ENCODE measurements at places on chromosomes 16 and 17.
A peak's percentile ranks its signal among the peaks of the same experiment; 100 is the strongest.

- DNase-seq: peak; percentile 13
Observed at GRCh38 chr17:83202002-83203000, 122.9 kb downstream of the METRNL start.

- DNase-seq: no peak
Observed at GRCh38 chr16:73572135-73572828, 524.4 kb upstream of the ZFHX3 start.

- peak; percentile 66 for DNase-seq
Observed at GRCh38 chr17:76383546-76384221, 725 bp upstream of the SPHK1 start.

DNA sequence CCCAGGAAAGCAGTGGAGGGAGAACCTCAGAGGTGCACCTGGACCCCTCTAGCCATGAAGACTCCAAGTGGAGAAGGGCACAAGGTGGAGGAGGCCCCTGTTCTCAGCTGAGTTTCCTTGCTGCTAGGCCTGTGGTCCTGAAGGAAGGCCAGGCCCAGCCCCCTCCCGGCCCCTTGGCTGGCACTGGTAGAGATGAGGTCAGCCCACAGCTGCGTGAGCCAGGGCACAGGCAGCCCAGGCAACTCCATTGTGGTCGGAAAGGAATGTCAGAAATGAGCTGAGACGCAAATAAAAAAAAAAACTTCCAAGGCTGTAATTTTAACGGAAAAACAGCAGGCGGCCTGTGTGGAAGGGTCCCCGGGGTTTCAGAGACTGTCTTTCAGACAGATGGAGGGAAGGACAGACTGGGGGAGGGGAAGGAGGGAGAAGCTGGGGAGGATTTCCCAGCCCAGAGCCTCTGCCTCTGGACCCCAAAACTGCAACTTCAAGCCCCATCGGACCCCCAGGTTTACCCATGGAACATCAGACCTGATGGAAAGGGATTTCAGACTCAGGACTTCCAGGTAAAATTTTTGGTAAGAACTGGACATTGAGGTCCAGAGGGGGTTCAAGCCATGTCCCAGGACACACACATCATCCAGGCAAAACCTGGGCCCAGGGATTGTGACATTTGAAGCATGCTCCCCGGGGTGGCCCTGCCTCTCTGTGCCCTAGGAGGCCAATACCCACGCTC lies 25.6 kb upstream of the MRPS23 start:
- DNase-seq: no peak

- DNase-seq: no peak
Observed at GRCh38 chr17:50318501-50319285, 27.2 kb upstream of the XYLT2 start.

DNA sequence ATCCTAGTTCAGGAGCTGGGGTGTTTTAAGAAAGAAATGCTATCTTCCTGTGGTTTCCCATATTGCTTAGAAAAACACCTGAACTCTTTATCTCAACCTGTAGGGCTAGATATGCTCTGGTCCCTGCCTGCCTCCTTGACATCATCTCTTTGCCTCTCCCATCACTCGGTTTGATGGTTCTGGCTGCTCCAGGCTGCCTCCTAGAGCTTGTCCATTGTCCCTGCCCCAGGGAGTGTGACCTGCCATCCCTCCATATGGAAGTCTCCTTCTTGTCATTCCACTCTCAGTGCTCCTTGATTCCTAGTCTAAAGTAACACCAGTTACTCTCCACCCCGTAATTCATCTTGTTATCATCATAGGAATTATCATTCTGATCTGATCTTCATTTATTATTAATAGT lies 369.0 kb upstream of the EEF2KMT start:
- DNase-seq: no peak

DNA sequence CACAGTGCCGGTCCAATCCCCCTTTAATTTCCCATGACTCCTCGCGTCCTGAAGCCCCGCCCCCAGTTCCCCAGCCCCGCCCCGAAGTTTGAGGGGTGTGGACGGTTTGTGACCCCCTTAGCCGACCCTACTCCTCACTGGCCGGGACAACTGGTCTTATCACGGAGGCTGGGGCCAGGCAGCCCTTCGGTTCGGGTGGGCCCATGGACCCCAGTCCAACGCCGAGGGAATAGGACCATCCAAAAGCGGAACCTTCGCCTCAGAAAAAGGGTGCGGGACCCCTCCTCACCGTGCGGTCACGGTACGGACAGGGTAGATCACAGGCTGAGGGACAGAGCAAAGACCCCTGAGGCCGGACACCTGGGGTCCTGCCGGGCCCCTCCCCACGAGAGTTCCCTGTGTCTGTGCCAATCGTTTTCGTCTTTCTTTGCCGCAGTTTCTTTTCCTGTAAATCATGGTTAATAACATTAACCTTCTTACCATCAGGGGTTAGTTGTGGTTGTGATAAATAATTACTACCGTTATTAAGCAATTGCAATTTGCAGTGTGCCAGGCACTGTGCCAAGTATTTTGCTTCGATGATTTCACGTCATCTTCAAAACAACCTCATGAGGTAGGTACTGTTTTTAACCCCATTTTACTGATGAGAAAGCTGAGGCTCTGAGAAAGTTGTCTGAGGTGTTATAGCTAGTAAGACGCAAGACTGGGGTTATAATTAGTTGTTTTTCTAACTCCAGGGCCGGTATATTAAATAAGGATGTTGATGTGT lies 543 bp downstream of the TMUB2 start:
- DNase-seq: no peak

- DNase-seq: no peak
Observed at GRCh38 chr16:57620335-57621231, 7.8 kb upstream of the ADGRG1 start.

GRCh38 chr16:49748322-49748721 lies 107.6 kb downstream of the ZNF423 start:
- no peak for DNase-seq

Data from activated T-cell treated with anti-CD3 and anti-CD28 coated beads, Interleukin-2, amount 50 U/mL, for 1 hour (primary cell).